Activated naive CD4-positive, alpha-beta T cell treated with anti-CD3 and anti-CD28 coated beads, Interleukin-2, amount 50 U/mL, for 72 hours (primary cell): ENCODE measurements at places on chromosomes 13 and 19.

DNA sequence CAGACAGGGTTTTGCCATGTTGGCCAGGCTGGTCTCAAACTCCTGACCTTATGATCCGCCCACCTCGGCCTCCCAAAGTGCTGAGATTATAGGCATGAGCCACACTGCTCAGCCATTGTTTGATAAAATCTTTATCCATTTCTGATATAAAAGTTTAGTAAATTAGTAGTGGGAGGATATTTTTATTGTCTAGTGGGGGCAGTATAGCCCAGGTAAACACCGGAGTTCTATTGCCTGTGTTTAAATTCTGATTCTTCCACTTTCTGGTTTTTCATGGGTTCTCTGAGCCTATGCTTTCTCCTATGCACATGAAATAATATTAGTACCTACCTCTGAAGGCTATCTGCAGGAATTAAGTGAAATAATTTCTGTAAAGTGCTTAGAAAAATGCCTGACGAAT is 20.1 kb upstream of the ARHGEF18 start:
- no peak for DNase-seq

DNA sequence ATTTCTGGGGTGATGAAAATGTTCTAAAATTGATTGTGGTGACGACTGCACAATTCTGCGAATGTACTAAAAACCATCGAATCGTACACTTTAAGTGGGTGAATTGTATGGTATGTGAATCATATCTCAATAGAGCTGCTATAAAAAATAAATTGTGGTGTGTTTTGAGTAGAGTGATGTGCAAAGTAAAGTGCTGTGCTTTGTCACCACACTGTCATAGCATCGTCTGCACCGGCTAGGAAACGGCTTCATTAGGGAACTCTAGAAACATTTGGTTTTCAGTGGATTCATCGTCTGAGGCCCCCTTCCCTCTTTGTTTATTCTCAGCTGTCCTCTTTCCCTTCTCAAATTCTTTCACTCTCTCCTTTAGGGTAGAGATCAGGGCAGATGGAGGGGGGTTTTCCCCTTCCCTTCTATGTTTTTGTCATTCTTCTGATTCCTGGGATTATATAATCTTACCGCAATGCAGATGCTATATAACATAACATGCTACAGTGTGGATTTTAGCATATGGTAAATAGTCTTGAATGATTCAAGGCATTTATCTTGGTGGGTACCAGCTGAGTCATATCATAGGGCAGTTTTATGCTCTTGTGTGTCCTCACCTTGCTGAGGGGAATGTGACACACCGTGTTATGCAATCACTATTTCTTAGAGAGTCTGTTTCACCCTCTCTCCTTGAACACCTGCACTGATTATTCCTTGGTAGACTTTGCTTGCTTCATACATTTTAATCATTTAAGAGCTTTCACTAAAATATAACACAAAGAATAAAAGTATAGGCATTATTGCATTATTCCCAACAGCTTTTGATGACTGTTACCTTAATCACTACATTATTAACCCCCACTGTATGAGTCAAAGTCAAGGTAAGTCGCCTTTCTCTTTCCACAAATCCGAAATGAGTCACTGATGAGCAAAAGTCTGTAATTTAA is 239.4 kb downstream of the DCLK1 start:
- no peak for DNase-seq

DNA sequence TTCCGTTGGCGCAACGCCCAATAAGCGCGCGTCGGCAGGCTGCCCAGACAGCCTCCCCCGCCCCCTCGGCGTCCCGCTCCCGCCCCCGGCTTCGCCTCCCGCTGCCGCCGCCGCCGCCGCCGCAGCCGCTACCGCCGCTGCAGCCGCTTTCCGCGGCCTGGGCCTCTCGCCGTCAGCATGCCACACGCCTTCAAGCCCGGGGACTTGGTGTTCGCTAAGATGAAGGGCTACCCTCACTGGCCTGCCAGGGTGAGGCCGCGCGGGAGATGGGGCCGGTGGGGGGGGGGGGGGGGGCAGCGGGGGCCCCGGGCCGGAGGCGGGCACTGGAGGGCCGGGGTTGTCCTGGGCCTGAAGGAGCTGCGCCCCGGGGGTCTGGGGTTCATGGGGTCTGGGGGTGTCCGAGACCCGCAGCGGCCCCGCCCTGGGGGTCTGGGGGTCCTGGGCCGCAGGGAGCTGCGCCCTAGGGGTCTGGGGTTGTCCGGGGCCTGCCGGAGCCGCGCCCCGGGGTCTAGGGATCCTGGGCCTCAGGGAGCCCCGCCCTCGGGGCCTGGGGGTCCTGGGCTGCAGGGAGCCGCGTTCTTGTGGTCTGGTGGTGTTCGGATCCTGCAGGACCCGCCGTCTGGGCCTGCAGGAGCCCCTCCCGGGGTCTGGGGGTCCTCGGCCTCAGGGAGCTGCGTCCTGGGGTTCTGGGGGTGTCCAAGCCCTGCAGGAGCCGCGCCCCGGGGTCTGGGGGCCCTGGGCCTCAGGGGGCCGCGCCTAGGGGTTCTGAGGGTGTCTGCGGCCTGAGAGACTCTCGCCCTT is at the start of gene HDGFL2:
Gene HDGFL2 (plus strand): TSS at position 124 of the 801 bp plus-strand sequence. CDS start 54 bp downstream, at position 178.
- no peak for DNase-seq

DNA sequence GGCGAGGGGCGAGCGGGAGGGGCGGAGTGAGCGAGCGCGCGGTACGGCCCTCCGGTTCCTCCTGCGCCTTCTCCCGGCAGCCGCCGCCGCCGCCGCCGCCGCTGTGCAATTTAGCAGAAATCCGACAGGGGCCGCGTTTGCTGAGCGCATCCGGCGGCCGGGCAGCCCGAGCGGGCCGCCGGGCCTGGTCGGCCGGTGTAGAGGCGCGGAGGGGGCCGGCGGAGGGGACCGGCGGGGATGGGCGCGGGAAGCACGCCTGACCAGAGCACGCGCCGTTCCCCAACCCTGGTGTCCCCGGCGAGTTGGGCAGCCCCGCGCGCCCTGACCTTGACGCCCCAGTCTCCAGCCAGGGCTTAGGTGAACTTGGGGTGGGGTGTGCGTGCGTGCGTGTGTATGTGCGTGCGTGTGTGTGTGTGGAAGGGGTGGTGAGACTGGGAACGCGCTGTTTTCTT is 144.5 kb upstream of the ZNF536 start:
- DNase-seq: peak; percentile 80

DNA sequence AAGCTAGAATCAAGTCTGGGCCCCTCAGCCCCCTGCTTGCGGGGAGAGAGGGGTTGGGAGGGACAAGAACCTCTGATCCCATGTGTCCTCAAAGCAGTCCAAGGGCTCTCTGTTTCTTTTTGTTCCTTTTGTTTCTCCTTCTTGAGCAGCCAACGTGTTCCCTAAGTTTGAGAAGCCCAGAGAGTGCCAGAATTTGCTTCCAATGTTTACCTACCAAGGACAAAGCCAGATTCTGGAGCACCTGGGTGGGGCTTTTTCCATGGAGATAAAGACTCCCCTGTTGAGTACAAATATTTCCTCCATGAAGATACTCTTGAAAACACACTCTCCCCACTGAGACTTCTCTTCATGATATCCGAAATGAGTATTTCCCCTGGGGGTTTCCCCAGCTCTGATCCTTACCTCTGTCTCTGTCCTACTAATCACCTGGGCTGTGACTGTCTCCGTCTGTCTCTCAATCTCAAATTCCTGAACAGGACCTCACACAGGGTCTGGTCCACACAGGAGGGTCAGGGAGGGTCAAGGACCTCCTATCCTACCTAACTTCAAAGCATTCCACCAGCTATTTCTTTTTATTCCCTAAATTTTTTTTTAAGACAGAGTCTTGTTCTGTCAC is 27.4 kb downstream of the CD177 start:
- no peak for DNase-seq

GRCh38 chr13:46104868-46105267 is at the start of gene CPB2:
CPB2 (minus strand) TSS chr13:46105033; CDS start chr13:46105009, 24 bp downstream.
- DNase-seq: no peak

DNA sequence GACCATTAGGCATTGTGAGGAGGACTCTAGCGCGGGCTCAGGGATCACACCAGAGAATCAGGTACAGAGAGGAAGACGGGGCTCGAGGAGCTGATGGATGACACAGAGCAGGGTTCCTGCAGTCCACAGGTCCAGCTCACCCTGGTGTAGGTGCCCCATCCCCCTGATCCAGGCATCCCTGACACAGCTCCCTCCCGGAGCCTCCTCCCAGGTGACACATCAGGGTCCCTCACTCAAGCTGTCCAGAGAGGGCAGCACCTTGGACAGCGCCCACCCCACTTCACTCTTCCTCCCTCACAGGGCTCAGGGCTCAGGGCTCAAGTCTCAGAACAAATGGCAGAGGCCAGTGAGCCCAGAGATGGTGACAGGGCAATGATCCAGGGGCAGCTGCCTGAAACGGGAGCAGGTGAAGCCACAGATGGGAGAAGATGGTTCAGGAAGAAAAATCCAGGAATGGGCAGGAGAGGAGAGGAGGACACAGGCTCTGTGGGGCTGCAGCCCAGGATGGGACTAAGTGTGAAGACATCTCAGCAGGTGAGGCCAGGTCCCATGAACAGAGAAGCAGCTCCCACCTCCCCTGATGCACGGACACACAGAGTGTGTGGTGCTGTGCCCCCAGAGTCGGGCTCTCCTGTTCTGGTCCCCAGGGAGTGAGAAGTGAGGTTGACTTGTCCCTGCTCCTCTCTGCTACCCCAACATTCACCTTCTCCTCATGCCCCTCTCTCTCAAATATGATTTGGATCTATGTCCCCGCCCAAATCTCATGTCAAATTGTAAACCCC is 2.8 kb upstream of the CEACAM5 start:
- DNase-seq: no peak

- no peak for DNase-seq
Observed at GRCh38 chr13:93862259-93862658, 617.2 kb downstream of the DCT start.

- DNase-seq: no peak
Observed at GRCh38 chr13:30394751-30395191, 27.5 kb upstream of the UBE2L5 start.
